ENCODE measurements at places on chromosomes 16 and 17.

GRCh38 chr17:45905814-45906213 lies 11.5 kb downstream of the MAPT start:
- no peak for DNase-seq

DNA sequence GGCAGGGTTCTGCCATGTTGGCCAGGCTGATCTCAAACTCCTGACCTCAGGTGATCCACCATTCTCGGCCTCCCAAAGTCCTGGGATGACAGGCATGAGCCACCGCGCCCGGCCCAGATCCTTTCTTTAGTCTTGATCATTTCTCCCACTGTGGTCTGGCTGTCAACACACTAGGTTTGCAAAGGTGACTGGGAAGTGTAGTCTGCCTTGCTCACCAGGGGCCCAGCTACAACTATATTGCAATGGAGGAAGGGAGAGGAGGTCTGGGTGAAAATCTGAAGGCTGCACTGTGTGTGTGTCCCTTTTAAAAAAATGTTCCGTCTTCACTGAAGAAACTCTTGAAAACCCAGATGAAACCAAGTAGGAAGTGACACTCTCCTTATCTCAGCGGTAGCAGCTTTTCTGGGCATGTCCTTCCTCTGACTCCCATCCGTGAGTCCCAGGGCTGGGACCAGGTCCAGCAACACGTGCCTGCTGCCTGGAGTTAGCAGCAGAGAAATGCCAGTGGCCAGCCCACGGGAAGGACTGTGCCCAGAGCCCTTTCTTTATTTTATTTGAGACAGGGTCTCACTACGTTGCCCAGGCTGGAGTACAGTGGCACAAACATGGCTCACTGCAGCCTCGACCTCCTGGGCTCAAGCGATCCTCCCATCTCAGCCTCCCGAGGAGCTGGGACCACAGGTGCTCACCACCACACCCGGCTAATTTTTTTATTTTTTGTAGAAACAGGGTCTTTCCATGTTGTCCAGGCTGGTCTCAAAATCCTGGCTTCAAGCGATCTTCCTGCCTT lies 17.8 kb upstream of the KIF19 start:
- no peak for DNase-seq

GRCh38 chr16:20259541-20259940 lies 67.8 kb downstream of the GP2 start:
- no peak for DNase-seq

DNA sequence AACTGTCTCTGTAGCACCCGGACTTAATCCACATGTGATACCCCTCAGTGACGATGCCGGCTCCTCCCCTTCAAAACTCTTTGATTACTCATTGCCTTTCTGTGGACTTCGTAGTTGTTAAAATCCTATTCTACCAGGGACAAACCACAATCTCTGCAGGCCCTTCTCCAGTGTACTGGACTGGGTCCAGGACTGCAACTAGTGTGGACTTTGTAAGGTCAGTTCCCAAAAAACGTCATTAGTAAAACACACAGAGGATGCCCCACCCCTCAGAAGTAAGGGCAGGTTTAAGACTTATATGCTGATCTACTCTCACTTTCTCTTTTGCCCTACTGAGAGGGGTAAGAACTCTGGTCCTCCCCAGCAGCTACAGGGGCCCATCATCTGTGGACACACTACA lies 10.5 kb upstream of the NUDT7 start:
- DNase-seq, result no peak

DNA sequence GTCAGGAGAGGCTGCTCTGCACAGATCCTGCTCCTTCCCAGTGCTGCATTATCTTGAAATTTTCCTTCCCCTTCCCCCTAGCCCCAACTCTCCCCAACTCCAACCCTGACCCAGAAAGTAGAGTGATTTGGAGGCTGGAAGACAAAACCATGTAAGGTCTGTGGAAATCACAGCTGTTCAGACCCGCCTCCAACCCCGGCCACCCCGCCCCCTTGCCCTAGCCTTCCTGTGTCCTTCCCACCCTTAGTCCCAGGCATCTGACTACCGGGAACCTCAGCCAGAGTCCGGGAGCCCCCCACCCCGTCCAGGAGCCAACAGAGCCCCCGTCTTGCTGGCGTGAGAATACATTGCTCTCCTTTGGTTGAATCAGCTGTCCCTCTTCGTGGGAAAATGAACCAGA lies at the start of gene AOC3:
AOC3 (plus strand) TSS at position 246 of the 400 bp plus-strand sequence; CDS start at position 391, 145 bp downstream.
- no peak for DNase-seq

GRCh38 chr16:56108724-56109123 lies 82.6 kb upstream of the GNAO1 start:
- DNase-seq, result no peak

DNA sequence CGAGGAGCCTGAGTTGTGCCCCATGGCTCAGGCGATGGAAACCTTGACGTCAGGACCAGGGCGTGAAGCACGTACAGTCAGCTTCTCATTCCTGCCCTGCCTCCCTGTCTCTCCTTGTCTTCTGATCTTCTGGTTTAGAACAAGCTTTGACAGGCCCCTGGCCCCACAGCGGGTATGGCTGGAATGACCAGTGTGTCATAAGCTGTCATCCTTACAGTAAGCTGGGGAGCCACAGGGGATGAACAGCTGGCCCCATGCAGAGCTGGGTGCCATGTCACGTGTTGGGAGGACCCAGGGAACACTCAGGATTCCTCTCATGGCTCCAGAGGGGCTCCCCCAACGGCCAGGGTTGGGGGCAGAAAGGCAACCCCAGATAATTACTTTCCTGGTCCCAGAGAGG lies 157.6 kb upstream of the PLCG2 start:
- DNase-seq, result no peak

GRCh38 chr17:76179496-76180467 lies 38.7 kb upstream of the FOXJ1 start:
- no peak for DNase-seq

DNA sequence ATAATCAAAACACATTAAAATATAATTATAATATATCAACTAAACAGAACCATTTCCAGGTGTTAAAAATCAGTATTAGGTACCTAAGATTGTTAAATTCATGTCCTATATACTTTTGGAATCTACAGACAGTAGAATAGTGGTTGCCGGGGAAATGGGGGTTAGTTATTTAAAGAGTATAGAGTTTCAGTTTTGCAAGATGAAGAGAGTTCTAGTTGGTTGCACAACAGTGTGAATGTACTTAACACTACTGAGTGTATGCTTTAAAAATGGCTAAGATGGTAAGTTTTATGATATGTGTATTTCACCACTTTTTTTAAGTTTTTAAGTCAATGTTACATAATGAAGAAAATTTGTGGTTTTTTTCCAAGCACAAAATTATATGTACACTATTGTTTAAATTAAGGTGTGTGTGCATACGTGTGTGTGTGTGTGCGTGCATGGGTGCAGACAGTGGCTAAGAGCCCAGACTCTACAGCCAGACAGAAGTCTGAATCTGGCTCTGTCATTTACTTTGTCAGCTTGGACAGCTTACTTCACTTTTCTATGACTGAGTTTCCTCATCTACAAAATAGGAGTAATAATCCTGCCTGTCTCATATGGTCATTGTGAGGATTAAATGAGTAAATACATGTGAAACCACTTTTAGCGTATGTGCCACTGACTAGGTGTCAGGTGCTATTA lies 25.3 kb upstream of the PHAF1 start:
- no peak for DNase-seq

- DNase-seq, result no peak
Observed at GRCh38 chr17:64037802-64038201, 17.4 kb upstream of the ICAM2 start.

DNA sequence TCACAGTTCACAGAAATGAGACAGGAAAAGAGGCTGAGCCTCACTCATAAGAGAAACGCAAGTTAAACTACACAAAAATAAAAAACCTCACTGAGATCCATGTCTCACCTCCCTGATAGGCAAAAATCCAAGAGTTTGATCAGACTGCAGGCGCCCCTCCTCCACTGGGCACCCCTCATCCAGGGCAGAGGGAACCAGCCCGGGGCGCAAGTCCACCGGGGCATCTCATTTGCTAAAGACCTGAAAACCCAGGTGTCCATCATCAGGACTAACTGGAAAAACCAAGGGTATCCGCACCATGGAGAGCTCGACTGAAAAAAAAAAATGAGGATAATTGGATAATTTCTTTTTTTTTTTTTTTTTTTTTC lies 2.6 kb downstream of the HBZ start:
- no peak for DNase-seq

DNA sequence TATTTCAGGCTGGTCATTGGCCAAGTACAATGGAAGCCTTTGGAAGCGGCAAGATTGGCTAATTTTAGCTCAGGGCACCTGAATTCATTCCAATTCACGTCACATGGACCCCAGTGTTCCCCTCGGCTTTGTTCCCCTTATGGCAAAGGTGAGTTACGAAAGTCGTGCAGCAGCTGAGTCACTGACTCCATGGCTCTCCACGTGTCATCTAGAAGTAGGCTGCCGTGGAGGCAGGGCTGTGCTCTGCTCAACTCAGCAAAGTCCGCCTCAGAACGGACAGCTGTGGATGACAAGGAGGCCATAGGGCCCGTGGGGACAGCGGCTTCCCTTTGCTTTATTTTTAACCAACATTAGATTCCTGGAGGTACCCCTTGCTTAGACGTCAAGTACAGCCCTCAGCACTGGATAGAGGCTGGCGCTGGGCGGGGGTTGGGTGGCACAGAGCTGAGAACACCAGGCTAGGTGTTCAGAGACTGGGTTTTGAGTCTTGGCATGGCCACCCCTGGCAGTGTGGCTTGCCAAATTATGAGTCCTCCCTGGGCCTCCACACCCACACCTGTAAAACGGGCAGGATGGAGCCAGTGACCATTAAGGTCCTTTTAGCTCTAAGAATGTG lies 23.6 kb downstream of the ADAD2 start:
- no peak for DNase-seq

GRCh38 chr16:1508494-1509187 lies 15.5 kb downstream of the TELO2 start:
- no peak for DNase-seq

DNA sequence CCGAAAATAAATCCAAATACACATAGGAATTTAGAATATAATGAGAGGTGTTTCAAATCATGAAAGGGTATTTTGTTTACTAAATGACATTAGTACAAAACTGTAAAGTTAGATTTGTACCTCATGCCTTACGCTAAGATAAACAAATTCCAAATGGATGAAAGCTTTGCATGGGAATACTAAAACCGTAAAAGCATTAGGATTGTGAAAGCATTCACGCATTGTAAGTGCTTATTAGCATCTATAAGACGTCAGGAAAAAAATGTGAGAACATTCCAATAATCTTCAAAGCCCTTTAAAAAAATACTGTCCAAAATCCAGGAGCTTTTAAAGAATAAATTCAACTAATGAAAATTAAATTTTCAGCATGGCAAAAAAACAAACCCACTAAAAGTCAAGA lies 24.8 kb upstream of the ALOX15 start:
- DNase-seq, result no peak

DNA sequence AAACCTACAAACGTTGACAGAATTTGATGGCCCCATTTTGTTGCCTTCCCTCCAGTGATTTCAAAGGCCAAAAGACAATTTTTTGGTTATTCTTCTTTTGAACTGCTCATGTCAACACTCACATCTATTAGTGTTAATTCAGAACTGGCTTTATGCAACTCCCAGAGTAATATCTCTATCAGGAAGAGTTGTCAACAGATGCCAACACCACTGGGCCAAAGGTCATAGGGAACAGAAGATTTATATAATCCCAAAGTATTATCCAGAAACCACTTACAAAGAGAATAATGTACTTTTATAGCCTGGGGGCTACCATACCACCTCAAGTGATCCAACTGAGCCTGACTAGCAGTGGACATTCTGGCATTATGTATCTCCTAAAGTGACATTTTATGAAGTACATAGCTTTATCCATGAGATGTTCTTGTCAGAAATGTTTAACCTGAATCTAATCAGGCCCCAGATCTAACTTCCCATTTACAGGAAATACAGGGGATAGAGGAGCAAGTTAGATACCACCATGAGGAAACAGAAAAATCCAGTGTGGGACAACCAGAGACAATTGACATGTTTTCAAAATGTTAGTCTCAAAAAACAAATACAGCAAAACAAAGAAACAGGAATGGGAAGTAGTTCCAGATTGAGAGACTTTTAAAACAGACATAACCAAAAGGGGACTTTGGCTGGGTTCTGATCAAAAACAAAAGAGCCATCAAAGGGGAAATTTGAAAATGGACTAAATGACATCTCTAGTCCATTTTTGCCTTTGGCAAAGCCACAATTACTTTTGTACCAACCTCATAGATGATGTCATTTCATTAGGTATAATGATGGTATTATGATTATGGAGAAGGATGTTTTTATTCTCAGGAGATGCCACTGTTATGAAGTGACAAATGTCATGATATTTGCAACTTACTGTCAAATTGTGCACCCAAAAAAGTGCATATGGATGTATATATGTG lies 18.5 kb downstream of the FAM117A start:
- DNase-seq, result no peak

DNA sequence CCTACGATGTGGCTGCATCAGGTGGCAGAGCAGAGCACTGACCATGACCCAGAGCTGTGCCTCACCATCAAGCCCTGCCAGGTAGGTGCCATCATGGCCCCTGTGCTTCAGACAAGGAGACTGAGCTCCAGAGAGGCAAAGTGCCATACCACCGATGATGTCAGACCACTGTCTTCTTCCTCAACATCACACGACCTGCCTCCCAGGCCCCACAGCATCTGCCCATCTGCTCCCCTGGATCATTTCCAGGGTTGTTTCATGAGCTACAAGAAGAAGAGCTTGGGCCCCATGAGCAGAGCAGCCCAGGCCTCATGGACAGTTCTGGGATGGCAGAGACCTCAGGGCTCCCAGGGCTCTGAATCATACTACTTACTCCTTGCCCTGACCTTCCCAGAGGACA lies 9.9 kb downstream of the XYLT1 start:
- no peak for DNase-seq

GRCh38 chr17:82862737-82863382 lies 23.0 kb upstream of the ZNF750 start:
- DNase-seq, result no peak

DNA sequence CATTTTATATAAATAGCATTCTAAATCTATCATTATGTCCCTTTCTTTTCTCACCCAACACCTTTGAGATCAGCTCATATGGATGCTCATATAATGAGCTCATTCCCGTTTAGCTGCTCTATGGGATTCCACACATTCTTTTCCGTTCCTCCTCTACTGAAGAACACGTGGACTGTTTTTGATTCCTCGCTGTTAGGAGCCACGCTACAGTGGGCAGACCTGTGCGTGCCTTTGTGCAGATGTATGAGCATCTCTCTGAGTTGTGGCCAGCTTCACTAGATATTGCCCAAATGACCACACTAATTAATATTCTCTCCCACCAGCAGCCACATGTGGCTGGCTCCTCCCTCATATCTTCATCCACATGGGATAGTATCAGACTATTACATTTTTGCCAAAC lies 6.0 kb upstream of the TNFRSF13B start:
- DNase-seq, result no peak
